Stimulated activated CD8-positive, alpha-beta memory T cell treated with anti-CD3 and anti-CD28 coated beads, Interleukin-15, amount 100 ng/mL, for 48 hours (primary cell): ENCODE measurements at places on chromosomes 6 and 20.
A peak's percentile ranks its signal among the peaks of the same experiment; 100 is the strongest.

DNA sequence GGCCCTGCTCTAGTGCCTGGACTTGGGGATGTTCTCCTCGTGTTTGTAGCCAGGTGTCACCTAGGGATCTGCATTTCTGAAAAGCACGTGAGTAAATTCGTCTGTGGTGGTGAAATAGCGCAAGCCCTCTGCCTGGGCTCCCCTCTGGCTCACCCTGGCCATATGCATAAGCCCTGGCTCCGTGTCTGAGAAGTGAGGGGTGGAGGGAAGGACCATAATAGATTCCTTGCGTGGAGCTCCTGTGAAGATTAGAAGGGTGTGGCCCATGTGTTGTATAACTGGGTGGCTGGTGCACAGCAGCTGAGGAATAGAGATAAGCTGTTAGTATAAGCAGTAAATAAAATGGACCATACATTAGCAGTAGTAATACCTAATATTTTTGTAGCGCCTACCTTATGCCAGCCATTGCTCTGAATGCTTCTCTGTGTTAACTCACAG is 4.8 kb downstream of the BCAS1 start:
- no peak for DNase-seq

DNA sequence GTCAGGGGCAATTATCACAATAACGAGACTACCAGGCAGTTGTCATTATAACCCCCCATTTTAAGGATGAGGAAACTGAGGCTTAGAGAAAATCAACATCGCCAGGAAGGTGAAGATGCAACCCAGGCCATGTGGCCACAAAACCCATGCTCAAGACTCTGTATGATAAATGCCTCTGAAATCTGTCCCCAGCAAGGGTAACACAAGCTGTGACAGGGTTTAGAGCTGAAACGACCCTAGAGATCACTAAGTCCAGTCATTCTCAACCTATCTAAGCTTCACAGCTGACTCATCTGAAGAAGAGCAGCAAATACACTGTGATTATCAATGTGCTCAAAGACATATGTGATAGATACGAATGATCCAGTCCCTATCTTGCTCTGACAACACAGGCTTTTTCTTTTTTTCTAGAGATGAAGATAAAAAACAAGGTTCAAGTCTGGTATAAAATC is 47.0 kb downstream of the ARHGAP18 start:
- no peak for DNase-seq

- no peak for DNase-seq
These were observed 28.8 kb downstream of the GCM1 start for GRCh38 chr6:53119772-53120409.

DNA sequence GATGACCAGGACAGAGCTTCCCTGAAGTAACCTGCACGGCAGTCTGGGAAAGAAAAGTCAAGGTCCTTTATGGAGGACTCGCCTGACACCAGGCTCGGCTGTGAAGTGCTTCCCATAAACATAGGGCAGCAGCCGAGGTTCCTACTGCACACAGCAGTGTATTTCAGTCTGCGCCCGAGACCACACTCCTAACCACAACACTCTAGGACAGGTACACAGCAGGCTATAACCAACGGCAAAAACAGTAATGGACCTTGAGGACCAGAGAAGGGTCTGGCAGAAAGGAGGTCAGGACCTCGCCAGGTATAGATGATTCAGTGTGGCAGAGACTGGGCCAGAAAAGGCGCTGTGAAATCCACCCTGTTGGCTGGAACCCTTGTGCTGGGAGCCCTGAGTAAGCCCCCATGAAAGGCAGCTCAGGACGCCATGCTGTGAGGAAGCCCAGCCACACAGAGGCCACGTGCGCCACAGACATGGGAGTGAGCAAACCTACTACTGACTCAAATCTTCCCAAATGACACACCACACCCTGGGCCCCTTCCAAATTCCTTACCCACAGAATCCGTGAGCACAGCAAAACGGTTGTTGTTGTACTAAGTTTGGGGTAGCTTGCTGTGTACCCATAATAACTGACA is 129.6 kb upstream of the CST7 start:
- DNase-seq = no peak

DNA sequence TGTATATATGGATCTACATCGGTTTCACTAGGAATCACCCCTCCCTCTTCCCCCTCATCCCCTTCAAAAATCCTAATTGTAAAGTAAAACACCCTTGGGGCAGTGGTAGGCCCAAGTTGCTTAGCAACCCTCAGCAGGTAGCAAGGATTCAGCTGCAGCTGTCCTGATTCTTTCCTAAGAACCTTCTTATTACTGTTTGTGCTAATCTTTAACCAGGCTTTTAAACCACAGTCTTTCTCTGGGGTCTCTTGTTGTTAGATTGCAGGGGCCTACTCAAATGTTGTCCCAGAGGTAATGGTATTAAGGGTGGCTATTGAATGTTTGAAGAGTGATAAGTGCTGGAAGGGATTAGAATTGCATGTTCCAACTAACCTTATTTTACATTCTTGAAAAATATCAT is 46.4 kb downstream of the PRL start:
- DNase-seq = no peak

GRCh38 chr20:5072756-5073659 is 46.8 kb downstream of the PCNA start:
- DNase-seq = no peak

- no peak for DNase-seq
These were observed 16.4 kb downstream of the CST8 start for GRCh38 chr20:23507346-23507745.

GRCh38 chr6:117951783-117952182 is 44.7 kb downstream of the SLC35F1 start:
- no peak for DNase-seq

GRCh38 chr20:64108731-64109681 is 1.6 kb upstream of the NPBWR2 start:
- no peak for DNase-seq

GRCh38 chr20:8642247-8642646 is 426.6 kb upstream of the PLCB4 start:
- DNase-seq = no peak

GRCh38 chr6:25713824-25714223 is 40.7 kb upstream of the SLC17A4 start:
- no peak for DNase-seq

DNA sequence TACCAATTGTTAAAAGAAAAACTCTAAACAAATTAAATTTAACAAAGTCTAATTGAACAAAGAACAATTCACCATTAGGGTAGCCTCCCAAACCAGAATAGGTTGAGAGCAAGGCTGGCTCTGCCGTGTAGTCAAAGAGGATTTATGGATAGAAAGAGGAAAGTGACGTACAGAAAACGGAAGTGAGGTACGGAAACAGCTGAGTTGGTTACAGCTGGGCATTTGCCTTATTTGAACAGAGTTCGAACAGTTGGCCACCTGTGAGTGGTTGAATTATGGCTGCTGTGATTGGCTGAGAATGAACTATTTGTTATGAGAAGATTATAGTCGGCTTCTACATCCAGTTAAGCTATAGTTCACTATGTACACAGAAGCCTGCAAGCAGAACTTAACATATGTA is 18.5 kb upstream of the ISM1 start:
- DNase-seq = no peak

DNA sequence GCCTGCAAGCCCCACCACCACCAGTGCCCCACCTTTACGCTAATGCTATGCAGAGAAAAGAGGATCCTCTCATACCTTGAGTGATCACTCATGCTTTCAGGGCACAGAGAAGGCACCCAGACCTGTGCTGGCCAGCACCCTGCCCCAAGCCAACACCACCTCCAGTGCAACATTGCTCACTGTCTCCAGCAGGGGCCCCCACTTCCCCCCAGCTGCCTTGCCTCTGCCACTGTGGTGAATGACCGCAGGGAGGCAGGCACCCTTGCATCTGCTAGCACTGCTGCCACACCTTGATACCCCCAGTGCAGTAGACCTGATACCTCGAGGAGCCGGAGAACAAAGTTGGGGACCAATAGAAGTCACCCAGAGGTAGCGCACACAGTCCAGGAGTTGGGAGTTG is 139.2 kb upstream of the PLN start:
- DNase-seq = no peak

DNA sequence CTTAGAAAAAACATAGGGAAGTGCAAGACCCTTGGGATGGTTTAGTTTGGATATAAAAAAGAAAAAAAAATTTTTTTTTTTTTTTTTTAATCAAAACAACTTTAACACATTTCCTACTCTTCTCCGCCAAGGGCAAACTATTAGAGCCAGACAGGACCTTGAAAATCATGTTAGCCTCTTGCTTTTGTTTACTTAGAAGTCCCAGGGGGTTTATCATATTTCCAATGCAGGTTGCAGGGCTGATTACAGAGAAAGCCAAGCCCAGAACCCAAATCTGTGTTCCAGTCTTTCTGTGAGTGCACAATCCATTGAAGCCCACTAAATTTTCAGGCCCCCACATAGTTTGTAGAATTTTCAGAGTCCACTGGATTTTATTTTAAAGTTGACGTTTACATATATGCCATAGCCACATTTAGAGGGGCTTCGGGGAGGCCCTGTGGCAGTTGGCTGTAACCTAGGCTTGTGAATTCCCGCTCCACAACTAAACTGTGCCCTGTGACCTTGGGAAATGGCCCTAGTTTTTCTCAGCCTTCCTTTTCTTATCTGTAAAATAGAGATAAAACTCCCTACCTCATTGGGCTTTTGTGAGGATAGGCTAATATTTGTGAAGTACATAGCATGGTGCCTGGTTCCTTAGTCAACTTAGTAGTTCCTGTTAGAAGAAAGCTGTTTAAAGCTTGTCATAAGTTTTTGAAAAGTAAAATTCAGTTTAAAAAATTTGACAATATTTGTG is 55.7 kb downstream of the NCOA7 start:
- no peak for DNase-seq

GRCh38 chr6:153425536-153425935 is 294.5 kb upstream of the RGS17 start:
- DNase-seq = no peak

DNA sequence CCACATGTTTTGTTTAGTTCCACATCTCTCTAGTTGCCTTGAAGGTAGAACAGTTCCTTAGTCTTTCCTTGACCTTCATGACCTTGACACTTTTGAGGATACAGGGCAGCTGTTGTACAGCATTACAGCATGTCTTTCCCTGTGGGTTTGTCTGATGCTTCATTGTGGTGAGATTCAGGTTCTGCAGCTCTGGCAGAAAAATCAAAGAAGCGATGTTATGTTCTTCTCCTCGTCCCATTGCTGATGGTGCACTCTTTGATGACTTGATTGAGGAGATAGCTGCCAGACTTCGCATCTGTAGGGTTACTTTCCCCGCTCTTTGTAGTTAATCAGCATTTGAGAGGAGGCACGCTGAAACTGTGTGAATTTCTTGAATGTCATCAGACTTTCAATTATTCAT is 12.0 kb downstream of the CEBPB start:
- DNase-seq = no peak

DNA sequence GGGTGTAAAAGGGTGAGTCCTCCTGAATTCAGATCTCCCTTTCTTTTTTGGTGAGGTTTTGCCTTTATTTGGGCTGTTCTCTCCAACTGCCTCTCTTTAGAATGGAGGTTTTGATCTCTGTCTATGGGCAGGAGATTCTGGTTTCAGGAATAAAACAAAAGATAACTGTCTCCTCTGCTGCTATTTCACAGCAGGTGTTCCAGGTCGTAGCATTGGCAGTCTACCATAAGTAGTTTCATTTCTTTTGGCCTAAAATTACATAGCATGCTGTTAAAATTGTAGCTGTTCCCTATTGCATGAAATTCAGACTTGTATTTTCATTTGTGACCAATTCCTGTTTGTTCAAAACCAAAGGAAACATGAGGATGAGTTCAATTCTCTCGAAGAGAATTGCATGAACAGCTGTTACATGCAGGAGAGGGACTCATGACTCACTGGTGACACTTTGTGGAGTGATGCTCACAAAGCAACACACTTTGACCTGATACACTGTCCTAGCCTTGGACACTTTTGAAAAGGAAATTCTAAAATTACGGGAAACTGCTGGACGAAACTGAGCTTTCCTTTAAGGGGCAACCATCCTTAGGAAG is 76.8 kb upstream of the SIRPG start:
- no peak for DNase-seq

GRCh38 chr20:6140947-6141346 is 18.1 kb upstream of the FERMT1 start:
- DNase-seq = no peak

DNA sequence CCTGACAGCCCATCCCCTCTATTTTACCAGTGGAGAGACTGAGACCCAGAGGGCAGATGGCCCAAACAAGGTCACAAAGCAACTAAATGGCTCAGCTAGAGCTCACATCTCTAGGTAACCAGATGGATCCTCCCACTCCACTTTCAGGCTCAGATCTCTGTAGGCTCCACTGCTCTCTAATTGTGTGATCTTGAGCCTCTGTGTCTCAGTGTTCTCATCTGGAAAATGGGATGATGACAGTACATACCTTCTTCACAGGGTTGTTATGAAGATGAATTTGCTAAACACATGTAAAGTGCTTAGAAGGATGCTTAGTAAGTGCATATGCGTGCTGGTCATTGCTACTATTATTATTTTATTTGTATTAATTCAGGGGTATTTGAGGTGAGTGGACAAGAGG is 40.5 kb downstream of the RAB44 start:
- no peak for DNase-seq

DNA sequence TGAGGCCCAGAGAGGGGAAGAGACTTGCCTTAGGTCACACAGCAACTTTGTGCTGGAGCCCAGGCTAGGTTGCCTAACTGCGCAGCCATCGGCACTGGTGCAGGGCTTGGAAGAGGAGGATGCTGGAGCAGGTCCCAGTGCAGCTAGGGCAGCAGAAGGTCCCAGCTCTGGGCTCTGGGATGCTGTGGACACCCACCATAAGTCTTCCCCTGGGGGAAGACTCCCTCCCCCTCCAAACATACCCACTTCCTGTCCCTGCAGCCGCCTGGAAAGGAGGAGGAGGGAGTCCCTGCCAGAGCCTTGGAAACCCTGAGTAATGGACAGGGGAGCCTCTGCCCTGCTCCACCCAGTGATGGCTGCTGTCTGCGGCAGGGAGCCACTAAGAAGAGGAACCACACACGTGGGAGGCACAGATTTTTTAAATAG is 93.6 kb downstream of the NCR2 start:
- peak; percentile 40 for DNase-seq

- no peak for DNase-seq
These were observed 935.7 kb downstream of the KIF16B start for GRCh38 chr20:15637546-15637945.

- no peak for DNase-seq
These were observed 39.1 kb downstream of the TMX4 start for GRCh38 chr20:7980332-7981046.

DNA sequence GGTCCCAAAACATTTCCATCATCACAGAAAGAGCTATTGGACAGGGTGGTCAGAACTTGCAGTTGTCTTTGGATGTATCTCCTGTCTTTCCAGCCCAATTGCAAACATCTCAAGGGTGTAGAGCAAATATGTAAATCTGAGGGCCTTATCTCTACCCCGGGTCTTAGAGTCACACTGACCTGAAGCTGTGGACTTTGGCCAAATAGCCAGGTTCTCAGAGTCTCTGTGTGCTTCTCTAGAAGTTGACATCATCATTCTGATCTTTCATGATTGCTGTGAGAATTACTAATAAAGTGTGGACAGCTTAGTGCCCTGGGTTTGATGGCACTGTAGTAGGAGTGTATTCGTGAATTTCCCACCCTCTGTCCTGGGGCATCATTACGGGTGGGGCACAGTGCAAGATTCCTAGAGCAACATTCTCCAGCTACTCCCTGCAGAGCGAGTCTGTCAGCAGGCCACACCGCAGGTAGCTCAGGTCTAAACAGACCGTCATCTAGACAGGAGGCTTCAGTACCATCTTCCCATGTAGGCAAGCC is 71.1 kb downstream of the SLC24A3 start:
- no peak for DNase-seq

GRCh38 chr6:89610149-89610642 is 28.4 kb downstream of the LYRM2 start:
- DNase-seq = peak; percentile 43

- no peak for DNase-seq
These were observed 287.2 kb upstream of the SASH1 start for GRCh38 chr6:148055419-148055818.
